ENCODE measurements at places on chromosomes 5 and 9.

- H3K27ac ChIP-seq, result peak overlapping the region; percentile 34
- DNase-seq, result no peak
- no peaks in the 10 kb centered on the region for H3K27me3 ChIP-seq
- H3K4me1 ChIP-seq, result peaks cover 18% of the 10 kb centered on the region
These were observed 189.1 kb upstream of the PTGER4 start for GRCh38 chr5:40490464-40491111.

GRCh38 chr9:70566066-70566465 is 151.6 kb upstream of the KLF9 start:
- peaks cover 23% of the 10 kb centered on the region for H3K4me1 ChIP-seq
- H3K36me3 ChIP-seq, result no peaks in the 10 kb centered on the region
- H3K27me3 ChIP-seq, result no peaks in the 10 kb centered on the region
- no peak for DNase-seq
- no peak overlapping the region for H3K4me3 ChIP-seq

DNA sequence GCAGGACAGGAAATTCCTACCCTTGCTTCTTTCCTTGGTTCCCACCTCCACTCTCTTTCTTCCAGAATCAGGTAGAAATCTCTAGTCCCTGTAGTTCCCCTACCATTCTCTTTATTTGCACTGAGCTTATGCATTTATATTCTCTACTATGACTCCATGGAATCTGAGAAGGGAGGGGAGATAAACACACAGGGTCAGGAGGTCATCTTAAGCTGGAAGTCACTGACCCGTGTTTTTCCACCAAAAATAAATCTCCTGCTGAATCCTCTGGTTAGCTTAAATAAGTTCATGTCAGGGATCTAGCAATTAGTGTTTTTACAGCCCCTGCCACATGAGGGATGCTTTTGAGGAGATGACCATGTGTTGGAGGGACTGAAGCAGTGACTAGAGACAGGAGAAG is 3.7 kb downstream of the ACTL7B start:
- H3K4me3 ChIP-seq, result no peak overlapping the region
- H3K4me1 ChIP-seq, result no peaks in the 10 kb centered on the region
- DNase-seq, result no peak
- no peak overlapping the region for H3K27ac ChIP-seq

DNA sequence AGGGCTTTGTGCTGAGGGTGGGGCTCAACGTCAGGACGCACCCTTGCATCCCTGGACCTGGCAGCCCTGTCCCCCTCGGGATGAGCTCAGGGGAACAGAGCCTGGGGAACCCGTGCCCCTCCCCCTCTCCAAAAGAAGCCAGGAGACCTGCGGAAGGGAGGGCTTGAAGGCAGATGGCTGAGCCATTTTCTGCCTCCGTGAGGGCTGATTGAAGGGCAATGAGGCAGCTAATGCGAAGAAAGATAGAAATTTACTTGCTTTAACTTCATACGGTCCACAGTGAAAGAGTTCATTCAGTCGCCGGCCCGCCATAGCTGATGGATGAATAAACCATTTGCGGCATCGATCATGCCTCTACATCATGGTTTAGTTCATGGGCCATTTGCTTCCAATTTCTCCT is 28.8 kb downstream of the ASS1 start:
- peaks cover 2% of the 10 kb centered on the region for H3K4me1 ChIP-seq
- DNase-seq, result no peak
- no peak overlapping the region for H3K4me3 ChIP-seq
- no peaks in the 10 kb centered on the region for H3K36me3 ChIP-seq
- no peak overlapping the region for H3K27ac ChIP-seq
- H3K27me3 ChIP-seq, result peaks cover 54% of the 10 kb centered on the region

DNA sequence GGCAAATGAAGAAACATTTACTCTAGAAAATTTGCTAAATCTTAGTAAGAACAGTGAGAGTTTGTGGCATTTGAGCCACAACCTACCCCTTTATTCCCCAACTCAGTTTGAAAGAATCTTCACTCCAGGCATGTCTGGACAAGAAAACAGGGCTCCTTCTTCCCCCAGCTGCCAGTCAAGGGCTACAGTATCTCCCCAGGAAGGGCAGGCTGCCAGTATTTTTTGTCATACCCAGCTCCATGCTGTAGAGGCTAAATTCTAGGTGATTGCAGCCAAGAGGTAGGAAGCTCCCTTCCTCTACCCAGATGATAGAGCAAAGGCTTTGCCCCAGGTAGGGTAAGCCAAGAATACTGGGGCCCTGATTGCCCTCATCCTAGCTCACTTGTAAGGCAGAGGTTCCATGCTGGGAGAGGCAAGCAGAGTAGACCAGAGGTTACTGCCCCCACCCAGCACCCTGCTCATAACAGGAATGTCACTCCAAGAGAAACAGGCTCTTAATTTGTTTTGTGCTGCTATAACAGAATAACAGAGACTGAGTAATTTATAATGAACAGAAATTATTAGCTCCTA is 20.0 kb upstream of the GRPEL2 start:
- no peak overlapping the region for H3K4me3 ChIP-seq
- no peak overlapping the region for H3K27ac ChIP-seq
- no peak for DNase-seq
- H3K27me3 ChIP-seq, result no peaks in the 10 kb centered on the region

GRCh38 chr5:145898171-145898570 is 25.4 kb upstream of the GRXCR2 start:
- no peak overlapping the region for H3K27ac ChIP-seq
- no peaks in the 10 kb centered on the region for H3K27me3 ChIP-seq
- no peak for DNase-seq
- H3K4me3 ChIP-seq, result no peak overlapping the region
- H3K36me3 ChIP-seq, result no peaks in the 10 kb centered on the region
- H3K4me1 ChIP-seq, result no peaks in the 10 kb centered on the region

GRCh38 chr9:78973907-78974306 is 597.9 kb upstream of the TLE4 start:
- H3K27ac ChIP-seq, result no peak overlapping the region
- no peak for DNase-seq
- H3K36me3 ChIP-seq, result no peaks in the 10 kb centered on the region
- H3K4me3 ChIP-seq, result no peak overlapping the region

DNA sequence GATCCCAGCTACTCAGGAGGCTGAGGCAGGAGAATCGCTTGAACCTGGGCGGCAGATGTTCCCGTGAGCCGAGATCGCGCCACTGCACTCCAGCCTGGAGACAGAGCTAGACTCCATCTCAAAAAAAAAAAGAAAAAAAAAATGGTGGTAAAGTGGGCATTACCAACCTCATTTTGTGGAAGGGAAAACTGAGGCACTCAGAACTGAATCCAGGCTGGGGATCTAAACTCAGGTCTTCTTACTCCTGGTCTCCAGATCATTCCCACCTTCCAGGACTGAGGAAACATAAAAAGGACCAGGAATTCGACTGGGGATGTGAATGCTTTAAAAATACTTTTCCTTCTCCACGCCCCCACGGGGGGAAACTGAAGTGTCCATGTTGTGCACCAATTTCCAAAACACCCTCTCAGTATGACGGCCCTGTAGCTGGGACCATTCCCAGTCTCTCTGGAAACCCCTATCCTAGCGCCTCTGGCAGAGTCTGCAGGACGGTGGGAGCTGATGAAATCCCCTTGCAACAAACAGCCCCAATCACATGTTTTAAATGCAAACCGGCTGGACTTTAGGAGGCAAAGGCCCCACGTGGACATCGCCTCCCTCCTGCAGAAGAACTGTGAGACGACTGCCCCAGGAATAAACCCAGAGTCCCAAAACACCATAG is 8.9 kb upstream of the AKNA start:
- H3K27ac ChIP-seq, result peak overlapping the region; percentile 97
- peaks cover 38% of the 10 kb centered on the region for H3K4me1 ChIP-seq
- peaks cover 2% of the 10 kb centered on the region for H3K36me3 ChIP-seq
- H3K4me3 ChIP-seq, result peak overlapping the region; percentile 98

DNA sequence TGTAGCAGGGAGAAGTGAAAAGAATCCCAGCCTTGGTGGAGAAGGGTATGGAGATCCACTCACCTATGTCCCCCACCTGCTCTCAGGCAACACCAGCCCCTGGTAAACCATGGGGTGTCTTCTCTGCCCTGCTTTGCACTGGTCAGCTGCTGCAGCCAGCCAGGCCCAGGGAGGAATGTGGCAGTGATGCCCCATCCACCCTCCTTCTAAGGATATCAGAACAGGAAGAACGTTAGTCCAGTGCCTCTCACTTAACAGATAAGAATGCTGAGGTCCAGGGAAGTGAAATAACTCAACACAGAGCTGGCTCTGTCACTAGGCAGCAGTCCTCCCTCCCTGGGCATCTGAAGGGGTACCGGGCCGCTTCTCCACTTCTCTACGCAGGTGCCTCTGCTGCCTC is 9.7 kb upstream of the PPIC start:
- H3K36me3 ChIP-seq, result peaks cover 4% of the 10 kb centered on the region
- H3K4me1 ChIP-seq, result no peaks in the 10 kb centered on the region
- H3K27ac ChIP-seq, result no peak overlapping the region
- DNase-seq, result no peak
- H3K4me3 ChIP-seq, result no peak overlapping the region
- peaks cover 47% of the 10 kb centered on the region for H3K27me3 ChIP-seq

DNA sequence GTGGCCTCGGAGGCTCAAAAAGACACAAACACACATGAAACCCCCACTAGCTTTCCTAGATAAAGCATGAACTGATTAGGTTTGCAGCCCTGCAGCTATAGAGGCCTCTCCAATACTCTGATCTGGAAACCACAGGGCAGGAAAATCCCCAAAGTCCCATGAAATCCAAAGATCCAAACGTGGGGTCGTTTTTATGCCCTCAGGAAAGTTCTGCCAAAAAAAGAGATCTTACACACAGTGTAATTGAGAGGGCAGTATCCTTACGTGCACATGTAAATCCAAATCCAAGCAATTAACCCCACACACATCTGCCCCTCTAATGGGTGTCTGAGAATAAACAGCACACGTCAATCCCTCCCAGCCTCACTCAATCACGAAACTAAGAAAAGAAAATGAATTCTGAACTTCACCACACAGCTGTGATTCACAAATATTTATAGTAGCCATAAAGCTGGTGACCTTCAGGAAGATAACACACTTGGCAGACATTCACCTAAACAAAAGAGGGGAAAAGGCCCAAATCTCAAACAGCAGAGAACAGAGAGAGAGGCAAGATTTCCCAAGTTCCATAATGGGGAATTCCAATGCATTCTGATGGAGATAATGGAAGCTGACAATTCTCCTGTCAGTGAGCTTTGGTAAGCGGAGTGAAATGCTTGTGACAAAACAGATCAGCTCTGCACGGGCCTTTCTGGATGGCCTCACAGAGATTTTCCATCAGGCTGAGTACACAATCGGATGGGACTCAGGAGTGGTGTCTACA is 114.2 kb downstream of the SEMA5A start:
- H3K4me3 ChIP-seq, result no peak overlapping the region
- DNase-seq, result no peak
- no peaks in the 10 kb centered on the region for H3K4me1 ChIP-seq
- H3K36me3 ChIP-seq, result no peaks in the 10 kb centered on the region

- no peaks in the 10 kb centered on the region for H3K27me3 ChIP-seq
- H3K27ac ChIP-seq, result no peak overlapping the region
- H3K4me1 ChIP-seq, result no peaks in the 10 kb centered on the region
- no peak overlapping the region for H3K4me3 ChIP-seq
These were observed 372.6 kb downstream of the PRELID2 start for GRCh38 chr5:145462525-145462924.

DNA sequence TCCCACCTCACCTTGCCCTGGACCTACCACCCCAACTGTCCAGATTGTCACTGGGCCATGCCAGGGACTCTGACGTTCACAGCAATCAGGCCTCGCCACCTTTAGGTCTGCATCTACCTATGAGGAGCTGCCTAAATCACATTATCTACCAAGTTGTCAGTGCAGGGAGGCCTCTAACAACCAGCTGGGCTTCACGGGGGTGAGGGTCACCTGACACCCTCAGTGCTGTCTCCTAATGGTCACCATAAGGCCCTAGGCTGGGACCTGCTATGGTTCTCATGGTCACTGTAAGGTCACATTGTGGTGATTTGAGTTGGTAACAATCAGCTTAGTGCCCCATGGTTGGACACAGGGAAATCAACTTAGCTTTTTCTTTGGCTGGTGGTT is 119.2 kb upstream of the CXCL14 start:
- no peaks in the 10 kb centered on the region for H3K36me3 ChIP-seq
- no peak overlapping the region for H3K4me3 ChIP-seq
- no peaks in the 10 kb centered on the region for H3K4me1 ChIP-seq
- peaks cover 31% of the 10 kb centered on the region for H3K27me3 ChIP-seq
- DNase-seq, result no peak

DNA sequence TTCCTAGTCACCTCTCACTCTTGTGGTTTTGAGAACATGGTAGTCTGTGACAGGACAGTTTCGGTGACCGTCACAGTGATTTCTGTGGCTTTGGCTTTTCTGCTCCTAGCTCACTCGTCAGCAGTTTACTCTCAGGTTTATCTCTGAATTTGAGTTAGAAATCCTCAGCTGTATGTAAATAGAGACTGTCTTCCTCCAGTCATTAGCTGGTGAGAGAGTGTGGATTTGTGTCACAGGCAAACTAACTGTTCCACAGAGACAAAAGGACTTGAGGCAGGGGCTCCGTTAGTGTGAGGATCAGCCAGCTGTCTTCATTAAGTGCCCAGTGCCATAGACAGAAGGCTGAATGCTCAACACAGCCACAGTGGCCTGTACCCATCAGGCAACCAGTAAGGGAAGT is 131.4 kb downstream of the CD180 start:
- peaks cover 31% of the 10 kb centered on the region for H3K4me1 ChIP-seq
- H3K36me3 ChIP-seq, result peaks cover 10% of the 10 kb centered on the region
- DNase-seq, result no peak
- H3K27me3 ChIP-seq, result no peaks in the 10 kb centered on the region

- H3K27ac ChIP-seq, result no peak overlapping the region
- H3K27me3 ChIP-seq, result no peaks in the 10 kb centered on the region
- H3K4me1 ChIP-seq, result peaks cover 30% of the 10 kb centered on the region
- no peak for DNase-seq
These were observed 26.2 kb upstream of the HMCN2 start for GRCh38 chr9:130239363-130239695.

DNA sequence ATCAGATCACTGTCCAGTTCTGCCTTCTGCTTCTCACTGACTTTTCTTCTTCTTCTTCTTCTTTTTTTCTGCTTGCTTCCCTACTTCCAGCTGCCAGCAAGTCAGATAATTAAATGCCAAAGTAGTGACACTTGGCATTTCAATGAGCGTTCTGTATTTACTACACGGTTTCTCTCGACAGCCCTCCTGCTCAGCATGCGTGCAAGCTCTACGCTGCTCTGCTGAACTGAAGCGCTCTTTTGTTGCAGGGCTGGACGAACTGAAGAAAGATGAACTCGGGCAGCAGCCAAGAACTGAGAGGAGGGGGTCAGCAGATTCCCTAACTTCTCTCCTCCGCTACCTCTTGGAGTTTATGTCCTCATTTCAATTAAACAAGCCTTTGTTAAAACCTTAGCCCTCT is 319.1 kb downstream of the GLIS3 start:
- H3K27ac ChIP-seq, result no peak overlapping the region
- H3K36me3 ChIP-seq, result no peaks in the 10 kb centered on the region
- H3K27me3 ChIP-seq, result peaks cover 20% of the 10 kb centered on the region
- H3K4me1 ChIP-seq, result no peaks in the 10 kb centered on the region

DNA sequence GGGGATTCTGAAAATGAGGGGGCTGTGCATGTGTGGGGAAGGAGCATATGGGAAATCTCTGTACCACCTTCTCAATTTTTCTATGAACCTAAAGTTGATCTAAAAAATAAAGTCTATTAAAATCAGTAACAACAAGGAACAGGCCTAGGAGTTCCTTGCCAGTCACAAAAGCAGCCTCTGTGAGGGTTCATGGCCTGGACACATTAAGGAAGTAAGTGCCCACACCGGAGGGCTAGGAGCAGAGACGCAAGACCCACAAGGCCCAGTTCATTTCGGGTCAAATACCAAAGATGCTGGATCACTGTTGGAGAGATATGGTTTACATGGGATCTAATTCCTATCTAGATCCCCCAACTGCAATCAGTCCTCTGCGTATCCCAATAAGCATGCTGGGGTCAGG is 88.4 kb downstream of the SEMA4D start:
- H3K36me3 ChIP-seq, result peaks cover 5% of the 10 kb centered on the region
- peak overlapping the region; percentile 92 for H3K27ac ChIP-seq
- H3K4me3 ChIP-seq, result peak overlapping the region; percentile 87
- H3K4me1 ChIP-seq, result peaks cover 69% of the 10 kb centered on the region
- no peaks in the 10 kb centered on the region for H3K27me3 ChIP-seq

Measured in T-helper 17 cell (primary cell).